ENCODE measurements at places on chromosomes 12 and 14.

- DNase-seq: no peak
Measured at GRCh38 chr14:26414103-26414502, 183.7 kb downstream of the NOVA1 start.

- DNase-seq: no peak
Measured at GRCh38 chr12:110575326-110575725, 7.8 kb downstream of the PPTC7 start.

- no peak for DNase-seq
Measured at GRCh38 chr12:77161944-77162343, 96.6 kb upstream of the E2F7 start.

DNA sequence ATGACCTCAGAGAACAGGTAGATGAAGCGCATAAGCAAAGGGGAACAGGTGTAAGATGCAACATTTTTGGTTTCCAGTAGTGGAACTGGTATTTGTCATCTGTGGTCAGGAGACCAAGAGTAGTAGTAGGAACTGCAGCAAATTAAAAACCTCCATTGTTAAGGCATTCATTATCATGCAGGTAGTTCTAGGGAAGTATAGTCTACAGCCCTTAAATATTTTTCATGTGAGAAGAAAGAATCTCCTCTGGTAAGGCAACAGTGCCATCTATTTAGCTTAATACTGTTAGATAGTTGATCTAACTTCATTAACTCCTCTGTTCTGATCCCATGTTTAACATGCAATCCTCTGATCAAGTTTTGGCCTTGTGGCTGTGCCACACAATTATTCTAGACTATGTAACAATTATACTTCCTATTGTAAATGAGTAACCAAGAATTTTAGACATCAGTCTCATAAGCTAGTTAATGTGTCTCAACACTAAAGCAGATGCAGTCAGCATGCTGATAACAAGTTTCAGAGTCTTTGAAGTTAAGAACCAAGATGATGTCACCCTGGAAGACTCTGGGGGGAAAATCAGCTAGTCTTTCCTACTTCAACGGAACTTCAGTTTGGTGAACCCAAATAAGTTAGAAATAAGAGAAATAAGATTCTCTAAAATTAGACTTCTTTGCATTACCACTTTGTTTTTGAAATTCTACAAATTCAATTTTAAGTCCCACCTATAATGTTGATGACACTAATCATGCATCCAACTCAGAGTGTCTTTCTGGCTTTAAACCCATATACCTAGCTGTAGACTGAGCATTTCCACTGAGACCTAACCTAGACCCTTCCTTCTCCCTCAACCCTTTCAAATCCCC lies 70.9 kb downstream of the STXBP6 start:
- no peak for DNase-seq

DNA sequence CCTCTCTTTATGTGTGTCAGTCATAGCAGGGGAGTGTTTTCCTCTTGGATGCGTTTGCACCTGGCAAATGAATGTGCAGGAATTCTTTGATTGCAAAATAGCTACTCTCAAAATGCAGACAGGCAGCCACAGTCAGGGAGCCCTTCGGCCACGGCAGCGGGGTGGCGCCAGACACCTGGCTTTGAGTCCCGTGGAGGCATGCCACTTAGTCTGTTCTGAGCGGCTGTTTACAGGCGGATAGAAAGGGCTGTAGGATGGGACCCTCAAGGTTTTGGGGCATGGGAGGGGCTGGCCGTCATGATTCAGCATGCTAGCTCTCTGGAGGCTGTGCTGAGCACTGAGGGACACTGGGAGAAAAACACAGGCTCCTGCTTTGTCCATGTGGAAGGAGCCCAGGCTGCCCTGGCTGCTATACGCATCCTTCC lies 117.1 kb downstream of the SLC25A47 start:
- DNase-seq: no peak

DNA sequence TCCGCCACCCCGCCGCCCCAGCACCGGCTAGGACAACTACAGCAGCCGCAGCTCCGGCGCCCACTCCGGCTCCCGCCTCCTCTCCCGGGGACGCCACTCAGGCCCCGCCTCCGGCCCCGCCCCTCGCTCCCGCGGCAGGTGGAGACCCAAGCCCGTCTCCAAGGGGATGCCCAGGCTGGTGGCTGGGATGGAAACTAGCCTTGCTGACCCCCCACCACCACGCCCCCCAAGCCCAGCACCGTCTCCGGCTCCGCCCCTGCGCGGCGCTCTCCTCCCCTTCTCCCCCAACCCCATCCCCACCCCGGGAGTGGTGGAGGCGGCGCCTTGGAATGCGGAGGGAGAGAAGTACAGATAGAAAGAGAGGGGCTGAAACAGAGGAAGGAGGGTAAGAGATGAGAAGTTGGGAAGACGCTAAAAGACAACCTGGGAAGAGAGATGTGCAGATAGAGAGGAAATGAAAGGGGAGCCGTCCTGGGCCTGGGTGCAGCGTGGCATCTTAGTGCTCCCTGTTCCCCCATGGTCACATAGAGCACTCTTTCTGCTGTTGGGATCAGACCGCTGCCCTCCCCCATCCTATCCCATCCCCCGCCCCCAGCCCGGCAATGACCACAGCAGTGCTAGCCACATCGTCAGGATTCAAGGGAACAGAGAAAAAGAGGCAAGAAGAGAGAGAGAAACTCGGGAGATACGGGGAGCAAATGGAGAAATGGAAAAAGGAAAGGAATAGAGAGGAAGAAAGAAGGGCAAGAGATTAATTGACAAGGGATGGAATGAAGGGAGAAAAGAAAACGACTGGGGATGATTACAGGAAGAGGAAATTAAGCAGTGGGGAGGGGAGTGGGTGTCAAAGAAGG lies at the start of gene ITGA7:
Gene ITGA7, minus strand, starts transcription at position 64 of the 854 bp plus-strand sequence. CDS start 222 bp downstream, outside the sequence.
- DNase-seq: peak; percentile 69

- no peak for DNase-seq
Measured at GRCh38 chr14:71665157-71665556, 267.1 kb upstream of the RGS6 start.

DNA sequence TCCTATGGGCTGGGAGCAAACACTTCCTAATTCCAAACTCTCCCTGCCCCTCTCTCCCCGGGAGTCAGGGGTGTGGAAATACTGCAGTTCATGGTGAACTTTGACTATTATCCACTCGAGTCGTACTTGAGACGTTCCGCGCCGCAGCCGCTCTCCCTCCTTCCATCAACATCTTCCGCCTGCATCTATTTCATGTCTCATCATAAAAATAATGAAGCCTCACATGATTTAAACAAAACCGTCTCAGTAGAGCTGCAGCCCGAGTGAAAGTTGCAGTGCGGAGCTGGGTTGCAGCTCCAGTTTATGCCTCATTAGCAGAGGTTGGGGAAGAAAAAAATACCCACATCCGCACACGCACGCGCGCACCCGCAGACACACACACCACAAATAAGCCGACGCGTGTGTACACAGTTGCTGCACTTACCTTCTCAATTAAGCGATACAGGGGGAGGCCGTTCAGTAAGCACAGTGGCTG lies 283 bp downstream of the LMO3 start:
- DNase-seq: no peak

- DNase-seq: peak; percentile 29
Measured at GRCh38 chr12:51392556-51393237, 1.5 kb upstream of the GALNT6 start.

GRCh38 chr12:6541371-6542165 lies 7.3 kb downstream of the GAPDH start:
- no peak for DNase-seq

- DNase-seq: no peak
Measured at GRCh38 chr12:93176165-93176564, 201.6 kb upstream of the NUDT4 start.

DNA sequence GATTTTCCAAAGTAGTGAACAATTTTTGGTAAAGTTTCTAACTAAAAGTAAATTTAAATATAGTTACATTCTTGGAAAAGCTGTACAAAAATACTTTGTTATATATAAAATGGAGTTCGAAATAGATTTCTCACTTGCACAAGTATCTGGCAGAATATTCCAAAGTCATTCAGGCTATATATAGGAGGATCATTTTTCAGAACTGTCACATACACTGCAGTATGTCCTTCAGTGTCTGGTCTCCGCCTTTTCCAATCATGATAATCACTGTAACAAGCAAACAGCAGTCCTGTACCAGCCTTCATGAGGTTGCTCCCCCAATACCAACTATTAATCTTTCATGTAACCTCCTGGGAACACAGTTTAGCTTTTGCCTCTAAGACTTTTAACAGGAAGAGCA lies 18.6 kb downstream of the TBK1 start:
- DNase-seq: no peak

- no peak for DNase-seq
Measured at GRCh38 chr12:51171884-51172514, 936 bp downstream of the TFCP2 start.

DNA sequence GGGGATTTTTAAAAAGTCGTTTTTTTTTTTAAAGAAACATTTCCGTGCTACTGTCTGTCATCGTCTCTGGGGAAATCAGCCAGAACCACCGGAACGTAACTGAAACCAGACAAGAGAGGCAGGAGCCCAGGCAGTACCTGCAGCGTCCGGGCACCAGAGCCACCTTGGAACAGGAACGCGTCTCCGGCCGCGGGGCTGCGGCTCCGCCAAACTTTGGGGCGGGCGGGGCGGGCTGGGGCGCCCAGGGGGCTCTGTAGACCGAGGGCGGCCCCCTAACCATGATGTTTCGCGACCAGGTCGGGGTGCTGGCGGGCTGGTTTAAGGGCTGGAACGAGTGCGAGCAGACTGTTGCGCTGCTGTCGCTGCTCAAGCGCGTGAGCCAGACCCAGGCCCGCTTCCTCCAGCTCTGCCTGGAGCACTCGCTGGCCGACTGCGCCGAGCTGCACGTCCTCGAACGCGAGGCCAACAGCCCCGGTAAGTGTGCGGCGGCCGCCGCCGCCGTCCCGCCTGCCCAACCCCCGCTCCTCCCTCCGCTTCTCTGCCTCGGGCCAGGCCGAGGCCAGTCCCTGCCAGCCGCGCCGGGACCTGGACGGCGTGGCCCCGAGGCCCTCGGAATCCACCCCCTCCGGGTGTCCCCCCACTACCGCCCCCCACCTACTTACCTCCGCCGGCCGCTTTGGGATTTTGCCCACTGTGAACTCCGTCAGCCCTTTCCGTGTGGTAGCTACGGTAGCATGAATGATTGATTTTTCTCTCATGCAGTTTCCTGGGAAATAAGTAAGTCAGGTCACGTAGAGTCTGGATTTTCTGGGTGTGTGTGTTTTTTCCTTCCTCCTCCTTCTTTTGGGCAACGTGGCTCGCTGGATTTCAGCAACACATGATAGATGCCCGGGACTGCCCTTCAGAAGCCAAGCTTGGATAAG lies 972 bp downstream of the SAMD4A start:
- peak; percentile 35 for DNase-seq

GRCh38 chr12:108078428-108078827 lies 50.7 kb upstream of the WSCD2 start:
- DNase-seq: no peak

DNA sequence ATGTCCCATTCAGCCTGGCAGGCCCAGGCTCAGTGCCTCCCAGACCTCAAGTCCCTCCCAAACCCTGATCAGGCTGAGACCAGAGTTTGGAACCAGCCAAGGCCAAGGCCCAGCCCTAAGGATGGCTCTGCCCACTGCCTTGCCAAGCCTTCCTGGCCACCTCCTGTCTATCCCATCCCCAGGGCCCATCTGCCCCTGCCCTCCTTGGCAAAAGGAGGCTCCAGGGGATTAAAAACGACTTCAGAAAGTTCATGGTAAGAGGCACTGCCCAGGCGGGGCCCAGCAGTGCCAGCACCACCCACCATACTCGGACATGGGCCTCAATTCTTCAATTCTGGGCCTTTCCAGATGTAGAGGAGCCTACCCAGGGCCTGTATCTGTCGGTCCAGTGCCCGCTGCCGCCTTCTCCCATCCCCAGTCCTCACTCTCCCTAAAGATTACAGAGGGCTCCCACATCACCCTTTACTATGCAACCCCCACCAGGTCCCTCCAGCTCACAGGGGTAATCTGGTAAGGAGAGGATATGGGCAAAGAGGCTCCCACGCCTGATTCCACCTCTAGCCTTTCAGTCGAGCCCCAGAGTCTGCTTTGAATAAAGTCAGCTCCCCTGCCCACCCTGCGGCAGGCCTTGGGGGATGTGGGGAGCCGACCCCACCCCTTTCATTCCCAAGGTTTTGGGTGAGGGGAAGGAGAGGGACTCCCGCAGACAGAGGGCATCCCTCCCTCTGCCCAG lies 932 bp downstream of the ADCY6 start:
- DNase-seq: no peak

DNA sequence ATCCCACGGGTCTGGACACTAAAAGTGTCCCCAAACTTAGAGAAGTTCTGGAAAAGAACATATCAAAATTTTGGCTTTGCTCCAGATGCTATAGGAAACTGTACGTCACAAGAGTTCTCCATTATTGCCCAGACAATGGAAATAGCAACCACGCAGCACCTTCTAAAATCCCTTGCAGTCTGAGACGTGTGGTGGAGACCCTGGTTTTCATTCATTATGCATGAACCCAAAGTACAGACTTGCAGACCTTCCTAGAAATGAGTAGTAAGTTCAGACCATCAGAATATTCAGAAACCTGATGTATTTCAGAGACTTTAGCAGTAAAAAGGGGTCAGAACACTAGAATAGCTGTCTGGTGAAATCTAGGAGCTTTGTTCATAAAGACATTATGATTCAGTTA lies 50.0 kb upstream of the BCL2L14 start:
- DNase-seq: no peak

GRCh38 chr12:15829949-15830348 lies 40.8 kb upstream of the EPS8 start:
- no peak for DNase-seq

GRCh38 chr14:22472935-22473854 lies 115.8 kb downstream of the DAD1 start:
- no peak for DNase-seq

GRCh38 chr12:25320123-25321006 lies 69.6 kb upstream of the KRAS start:
- no peak for DNase-seq

DNA sequence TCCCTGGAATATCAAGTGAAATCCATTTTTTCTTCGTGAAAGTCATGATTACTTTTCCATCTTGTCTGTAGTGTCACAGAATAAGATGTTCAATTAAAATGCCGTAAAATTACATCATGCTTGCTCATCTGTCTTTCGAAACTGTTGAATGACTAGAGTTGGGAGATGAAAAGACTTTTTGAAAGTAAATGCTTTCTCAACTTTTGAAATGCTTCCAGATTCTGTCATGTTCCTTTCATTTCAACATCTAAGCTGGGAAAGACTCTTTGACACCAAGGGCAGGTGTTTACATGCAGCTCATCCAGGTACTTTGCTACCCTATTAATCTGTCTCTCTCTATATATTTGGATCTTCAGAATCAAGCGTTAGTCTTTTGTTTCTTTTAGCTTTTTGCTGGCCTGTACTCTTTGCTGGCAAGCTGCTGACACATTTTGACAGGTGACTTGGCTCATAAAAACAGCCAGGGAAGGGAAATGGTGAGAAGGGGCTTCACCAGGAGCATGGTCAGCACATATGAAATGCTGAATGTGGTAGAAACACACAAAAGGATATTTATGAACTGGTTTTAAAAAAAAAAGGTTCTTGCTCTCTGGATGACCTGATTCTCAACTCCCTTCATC lies 77.0 kb upstream of the METAP2 start:
- no peak for DNase-seq
